Activated CD4-positive, alpha-beta T cell treated with anti-CD3 and anti-CD28 coated beads, Interleukin-2, amount 10 ng/mL, durations not matched to agents 7 days and 5 days (primary cell): ENCODE measurements at places on chromosomes 13 and 19. TPM values are rescaled to one million over a fixed set of nuclear protein-coding genes. Genes with fewer than 3 reads are reported as not detected.

S1PR2 gene
- 6.5 TPM for total RNA-seq

CEACAM16 gene
- total RNA-seq = not detected

ZNF429 gene
- 12.7 TPM for total RNA-seq

DNA sequence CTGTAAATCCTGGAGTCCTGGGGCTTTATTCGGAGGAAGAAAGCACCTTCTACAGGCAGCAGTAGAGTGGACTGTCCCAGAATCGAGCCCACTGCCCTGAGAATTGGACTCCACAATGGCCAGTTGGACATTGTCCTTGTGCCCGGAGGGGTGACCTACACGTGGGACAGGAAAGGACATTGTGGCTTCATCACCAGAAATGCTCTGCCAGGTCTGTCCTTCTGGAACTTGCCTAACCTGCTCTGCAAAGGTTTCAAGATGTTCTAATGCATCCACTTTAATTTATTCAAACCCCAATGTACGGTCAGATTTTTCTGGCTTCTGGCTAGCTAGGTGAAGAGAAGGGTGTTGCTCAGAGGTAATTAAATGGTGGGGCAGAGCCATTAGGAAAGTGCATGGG lies 32.4 kb upstream of the SPATA13 start:
- H3K27me3 ChIP-seq = peaks cover 13% of the 10 kb centered on the region
- H3K4me1 ChIP-seq = peaks cover 22% of the 10 kb centered on the region
- no peak for DNase-seq

- H3K27ac ChIP-seq = peak overlapping the region; percentile 61
- H3K4me3 ChIP-seq = no peak overlapping the region
- no peaks in the 10 kb centered on the region for H3K27me3 ChIP-seq
- DNase-seq = no peak
- peaks cover 18% of the 10 kb centered on the region for H3K4me1 ChIP-seq
- peaks cover 88% of the 10 kb centered on the region for H3K36me3 ChIP-seq
Observed at GRCh38 chr19:36225219-36225892, 10.4 kb downstream of the ZNF146 start.

DNA sequence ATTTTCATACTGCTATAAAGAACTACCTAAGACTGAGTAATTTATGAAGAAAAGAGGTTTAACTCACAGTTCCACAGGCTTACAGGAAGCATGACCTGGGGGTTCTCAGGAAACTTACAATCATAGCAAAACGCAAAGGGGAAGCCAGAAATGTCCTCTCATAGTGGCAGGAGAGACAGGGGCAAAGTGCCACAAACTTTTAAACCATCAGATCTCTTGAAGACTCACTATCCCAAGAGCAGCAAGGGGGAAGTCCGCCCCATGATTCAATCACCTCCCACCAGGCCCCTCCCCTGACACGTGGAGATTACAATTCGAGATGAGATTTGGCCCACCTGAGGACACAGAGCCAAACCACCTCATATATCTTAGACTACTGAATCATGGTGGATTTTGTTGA lies 198.7 kb downstream of the KCTD12 start:
- no peaks in the 10 kb centered on the region for H3K36me3 ChIP-seq
- no peak overlapping the region for H3K27ac ChIP-seq
- no peaks in the 10 kb centered on the region for H3K4me1 ChIP-seq
- no peaks in the 10 kb centered on the region for H3K27me3 ChIP-seq

GRCh38 chr13:66113882-66114526 lies 1116.1 kb downstream of the PCDH9 start:
- H3K36me3 ChIP-seq = no peaks in the 10 kb centered on the region
- H3K27me3 ChIP-seq = no peaks in the 10 kb centered on the region
- H3K4me3 ChIP-seq = no peak overlapping the region
- no peaks in the 10 kb centered on the region for H3K4me1 ChIP-seq
- no peak overlapping the region for H3K27ac ChIP-seq

GRCh38 chr19:49844138-49845095 lies 6.5 kb upstream of the PTOV1 start:
- H3K4me3 ChIP-seq = no peak overlapping the region
- H3K27ac ChIP-seq = no peak overlapping the region
- peaks cover 5% of the 10 kb centered on the region for H3K27me3 ChIP-seq
- H3K4me1 ChIP-seq = peaks cover 15% of the 10 kb centered on the region
- DNase-seq = no peak

DNA sequence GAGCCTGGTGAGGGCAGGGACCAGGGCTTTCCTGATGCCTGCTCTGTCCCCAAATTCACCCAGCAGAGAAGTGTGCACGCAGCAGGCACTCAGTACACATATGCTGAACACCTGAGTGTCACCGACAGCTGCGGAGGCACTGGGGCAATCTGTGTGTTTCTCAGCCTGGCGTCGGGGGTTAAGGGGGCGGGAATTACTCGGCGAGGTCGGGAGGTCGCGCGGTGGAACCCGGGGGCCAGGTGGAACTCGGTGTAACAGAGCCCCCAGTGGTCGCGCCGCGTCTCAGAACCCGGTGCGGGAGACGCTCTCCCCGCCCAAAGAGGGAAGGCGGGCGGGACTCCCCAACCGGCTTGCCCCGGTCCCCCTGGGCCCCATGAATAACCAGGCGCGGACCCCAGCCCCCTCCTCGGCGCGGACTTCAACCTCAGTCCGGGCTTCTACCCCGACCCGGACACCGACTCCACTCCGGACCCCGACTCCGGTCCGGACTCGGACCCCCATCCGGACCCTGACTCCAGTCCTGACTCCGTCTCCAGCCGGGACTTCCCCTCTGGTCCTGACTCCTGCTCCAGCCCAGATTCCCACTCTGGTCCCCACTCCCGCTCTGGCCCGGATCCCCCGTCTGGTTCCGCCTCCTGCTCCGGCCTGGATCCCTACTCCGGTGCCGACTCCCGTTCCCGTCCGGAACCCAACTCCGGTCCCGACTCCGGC lies at the start of gene SELENOV:
TSS of gene SELENOV (plus strand) at position 300 of the 711 bp plus-strand sequence. CDS start at position 374, 74 bp downstream.
- H3K4me1 ChIP-seq = peaks cover 9% of the 10 kb centered on the region
- H3K36me3 ChIP-seq = peaks cover 2% of the 10 kb centered on the region
- DNase-seq = no peak
- peaks cover 57% of the 10 kb centered on the region for H3K27me3 ChIP-seq
- H3K4me3 ChIP-seq = peak within 1 kb of the TSS; percentile 32

GRCh38 chr19:35000647-35001501 lies 751 bp downstream of the GRAMD1A start:
- peak overlapping the region; percentile 94 for H3K4me3 ChIP-seq
- H3K36me3 ChIP-seq = peaks cover 31% of the 10 kb centered on the region
- H3K27me3 ChIP-seq = no peaks in the 10 kb centered on the region
- peak overlapping the region; percentile 98 for H3K27ac ChIP-seq
- H3K4me1 ChIP-seq = peaks cover 75% of the 10 kb centered on the region

DNA sequence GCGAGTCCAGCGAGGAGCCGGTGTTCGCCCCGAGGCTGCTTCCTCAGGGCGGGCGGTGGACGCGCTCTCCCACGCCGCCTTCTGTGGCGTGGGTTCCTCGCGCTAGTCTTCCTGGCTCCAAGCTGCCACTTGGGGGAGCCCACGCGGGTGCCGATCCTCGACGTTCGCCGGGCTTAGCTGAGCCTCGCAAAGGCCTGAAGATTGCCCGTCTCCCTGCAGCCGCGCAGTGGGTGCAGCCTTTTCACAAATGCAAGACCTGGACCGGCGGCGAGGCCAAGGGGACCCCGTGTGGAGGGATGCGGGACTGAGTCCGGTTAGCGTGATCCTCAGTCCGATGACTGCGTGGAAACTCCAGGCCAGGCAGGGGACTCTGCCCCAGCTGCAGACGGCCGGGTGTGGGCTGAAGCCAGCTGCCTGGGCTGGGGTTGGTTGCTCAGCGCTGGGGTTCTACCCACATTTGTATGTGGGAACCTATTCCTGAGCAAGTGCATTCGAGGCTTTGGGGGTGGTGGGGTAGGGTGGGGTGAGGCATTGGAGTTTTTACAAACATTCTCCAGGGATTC lies 16.6 kb upstream of the LRP3 start:
- H3K27ac ChIP-seq = peak overlapping the region; percentile 95
- peak; percentile 77 for DNase-seq
- peaks cover 2% of the 10 kb centered on the region for H3K27me3 ChIP-seq
- peak overlapping the region; percentile 91 for H3K4me3 ChIP-seq
- H3K4me1 ChIP-seq = peaks cover 34% of the 10 kb centered on the region

DNA sequence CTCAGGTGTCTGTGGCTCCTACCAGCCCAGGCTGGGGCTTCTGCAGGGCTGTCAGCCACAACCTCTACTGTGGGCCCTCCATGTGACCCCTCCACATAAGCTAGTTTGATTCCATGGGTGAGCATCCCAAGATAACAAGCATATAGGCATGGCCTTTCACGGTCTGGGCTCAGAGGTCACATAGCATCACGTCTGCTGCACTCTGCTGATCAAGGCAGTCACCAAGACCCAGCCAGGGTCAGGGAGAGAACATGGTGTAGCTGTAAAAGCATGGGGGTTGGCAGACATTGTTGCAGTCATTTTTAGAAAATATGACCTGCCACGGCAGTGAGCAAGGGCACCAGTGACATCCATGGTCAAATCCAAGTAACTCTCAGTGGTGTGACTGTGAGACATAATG lies 698.8 kb downstream of the UQCRFS1 start:
- no peaks in the 10 kb centered on the region for H3K27me3 ChIP-seq
- no peak overlapping the region for H3K27ac ChIP-seq
- no peaks in the 10 kb centered on the region for H3K36me3 ChIP-seq
- no peak for DNase-seq

GRCh38 chr19:32068793-32069192 lies 276.6 kb upstream of the ZNF507 start:
- no peak overlapping the region for H3K27ac ChIP-seq
- no peak for DNase-seq
- H3K36me3 ChIP-seq = no peaks in the 10 kb centered on the region
- H3K4me1 ChIP-seq = no peaks in the 10 kb centered on the region

DNA sequence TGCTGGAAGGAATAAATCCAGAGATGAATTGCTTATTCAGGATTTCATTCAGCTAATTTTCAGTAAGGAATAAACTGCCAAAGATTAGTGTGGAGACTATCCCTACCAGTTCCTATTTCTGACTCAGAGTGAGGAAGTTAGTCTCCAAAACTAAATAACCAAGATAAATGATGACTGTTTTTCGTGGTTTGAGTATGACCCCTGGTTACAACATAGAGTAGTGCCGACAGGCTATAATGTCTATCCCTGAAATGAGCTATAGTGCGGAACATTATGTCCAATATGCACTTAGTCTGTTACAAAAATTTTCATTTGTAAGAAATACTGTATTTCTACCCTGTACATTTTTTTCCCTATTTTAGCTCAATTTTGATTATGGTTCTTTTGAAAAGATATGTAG lies 51.4 kb downstream of the NBEA start:
- H3K4me1 ChIP-seq = no peaks in the 10 kb centered on the region
- peaks cover 2% of the 10 kb centered on the region for H3K36me3 ChIP-seq
- no peaks in the 10 kb centered on the region for H3K27me3 ChIP-seq
- no peak for DNase-seq
- H3K27ac ChIP-seq = no peak overlapping the region
- H3K4me3 ChIP-seq = no peak overlapping the region

- H3K4me3 ChIP-seq = no peak overlapping the region
- no peak overlapping the region for H3K27ac ChIP-seq
- H3K27me3 ChIP-seq = no peaks in the 10 kb centered on the region
- no peak for DNase-seq
Observed at GRCh38 chr19:9171393-9171991, 7.3 kb upstream of the OR7D2 start.

DNA sequence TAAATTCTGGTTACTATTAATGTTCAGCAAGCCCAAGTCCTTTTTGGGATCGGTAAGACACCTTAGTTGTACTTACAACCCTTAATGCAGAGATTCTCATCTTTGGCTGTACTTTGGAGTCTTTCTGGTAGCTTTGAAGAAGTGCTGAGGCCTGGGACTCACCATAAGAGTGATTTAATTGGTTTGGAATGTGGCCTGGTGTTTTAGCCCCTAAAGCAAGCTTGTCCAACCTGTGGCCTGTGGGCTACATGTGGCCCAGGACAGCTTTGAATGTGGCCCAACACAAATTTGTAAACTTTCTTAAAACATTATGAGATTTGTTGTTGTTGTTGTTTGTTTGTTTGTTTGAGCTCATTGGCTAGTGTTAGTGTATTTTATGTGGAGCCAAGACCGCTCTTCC lies 215.3 kb downstream of the ZIC5 start:
- H3K4me1 ChIP-seq = no peaks in the 10 kb centered on the region
- H3K4me3 ChIP-seq = no peak overlapping the region
- no peak for DNase-seq
- H3K27me3 ChIP-seq = no peaks in the 10 kb centered on the region

GRCh38 chr13:49683489-49683888 lies 7.8 kb downstream of the EBPL start:
- DNase-seq = no peak
- H3K4me1 ChIP-seq = peaks cover 27% of the 10 kb centered on the region
- H3K27me3 ChIP-seq = no peaks in the 10 kb centered on the region
- H3K27ac ChIP-seq = no peak overlapping the region

DNA sequence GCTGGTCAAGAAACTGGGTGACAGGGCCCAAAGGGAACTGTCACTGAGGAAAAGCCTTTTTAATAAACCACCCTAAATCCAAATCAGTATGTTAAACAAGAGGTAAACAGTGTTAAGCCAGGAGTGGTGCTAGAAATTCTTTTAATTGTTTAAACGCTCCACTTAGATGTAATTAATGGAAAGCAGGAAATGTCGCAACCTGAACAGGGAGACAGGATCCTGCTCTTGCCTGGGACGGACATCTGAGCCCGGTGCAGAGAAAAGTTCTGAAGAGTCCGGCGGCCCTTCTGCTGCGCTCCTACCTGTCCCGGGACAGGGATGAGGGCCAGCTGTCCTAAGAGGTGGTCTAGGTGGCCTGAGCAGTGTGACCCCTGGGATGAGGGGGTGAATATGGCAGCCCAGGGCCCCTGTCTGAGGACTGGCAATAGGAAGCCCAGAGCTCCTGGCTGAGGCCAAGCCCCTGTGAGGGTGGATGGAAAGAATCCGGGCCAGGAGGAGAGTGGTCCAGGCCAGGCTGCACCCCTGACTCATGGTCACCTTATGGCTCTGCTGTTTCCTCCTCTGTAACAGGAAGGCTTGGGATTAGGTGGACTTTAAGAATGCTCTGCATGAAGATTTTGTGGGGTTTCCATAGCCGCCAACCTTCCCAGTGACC lies 112.8 kb upstream of the GJB6 start:
- H3K27me3 ChIP-seq = no peaks in the 10 kb centered on the region
- DNase-seq = no peak
- no peak overlapping the region for H3K27ac ChIP-seq
- H3K4me3 ChIP-seq = no peak overlapping the region
- H3K36me3 ChIP-seq = no peaks in the 10 kb centered on the region

DNA sequence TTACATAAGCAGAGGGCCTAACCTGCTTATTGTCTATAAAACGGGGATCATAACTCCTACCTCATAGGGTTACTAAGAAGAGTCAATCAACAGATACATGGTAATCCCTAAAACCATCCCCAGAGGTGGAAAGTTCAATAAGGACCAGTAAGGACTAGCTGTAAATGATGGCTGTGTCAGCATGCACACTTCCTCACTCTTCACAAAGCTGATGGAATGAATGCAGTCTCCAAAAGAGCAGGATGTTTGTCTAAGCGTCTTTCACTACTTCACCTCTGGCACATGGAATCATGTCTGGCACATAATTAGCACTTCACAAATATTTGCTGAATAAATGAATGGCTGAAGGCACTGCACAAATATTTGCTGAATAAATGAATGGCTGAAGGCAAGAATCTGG lies 134.2 kb downstream of the MIPEP start:
- peaks cover 36% of the 10 kb centered on the region for H3K4me1 ChIP-seq
- DNase-seq = no peak
- no peak overlapping the region for H3K4me3 ChIP-seq
- H3K27me3 ChIP-seq = no peaks in the 10 kb centered on the region
- H3K27ac ChIP-seq = peak overlapping the region; percentile 76
- peaks cover 8% of the 10 kb centered on the region for H3K36me3 ChIP-seq

GRCh38 chr13:63435667-63436324 lies 2020.1 kb upstream of the PCDH20 start:
- no peaks in the 10 kb centered on the region for H3K27me3 ChIP-seq
- no peak for DNase-seq
- no peak overlapping the region for H3K4me3 ChIP-seq
- no peaks in the 10 kb centered on the region for H3K36me3 ChIP-seq
